ENCODE measurements at places on chromosomes 2 and 18. TPM values are rescaled to one million over a fixed set of nuclear protein-coding genes. Genes with fewer than 3 reads are reported as not detected.
A peak's percentile ranks its signal among the peaks of the same experiment; 100 is the strongest.

DNA sequence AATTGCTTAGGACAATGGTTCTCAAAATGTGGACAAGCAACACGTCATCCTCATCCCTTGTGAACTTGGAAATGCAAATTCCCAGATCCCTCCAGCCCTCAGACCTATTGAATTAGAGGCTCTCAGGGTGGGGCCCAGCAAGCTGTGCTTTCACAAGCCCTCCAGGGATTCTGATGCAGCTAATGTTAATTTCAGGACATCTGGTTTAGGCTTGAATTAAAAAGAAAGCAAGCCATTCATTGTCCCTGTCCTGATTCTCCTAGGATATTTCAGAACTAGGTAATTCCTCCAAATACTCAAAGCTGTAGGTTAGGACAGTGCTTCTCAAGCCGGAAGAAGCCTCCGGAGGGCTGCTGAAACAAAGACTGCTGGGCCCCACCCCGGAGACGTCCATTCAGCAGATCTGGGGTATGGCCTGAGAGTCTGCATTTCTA, 26.0 kb upstream of the GLI2 start:
- no peak for DNase-seq
- H3K4me3 ChIP-seq, result no peak overlapping the region
- no peak overlapping the region for H3K27ac ChIP-seq
- no peaks in the 10 kb centered on the region for H3K4me1 ChIP-seq
- H3K36me3 ChIP-seq, result no peaks in the 10 kb centered on the region

DNA sequence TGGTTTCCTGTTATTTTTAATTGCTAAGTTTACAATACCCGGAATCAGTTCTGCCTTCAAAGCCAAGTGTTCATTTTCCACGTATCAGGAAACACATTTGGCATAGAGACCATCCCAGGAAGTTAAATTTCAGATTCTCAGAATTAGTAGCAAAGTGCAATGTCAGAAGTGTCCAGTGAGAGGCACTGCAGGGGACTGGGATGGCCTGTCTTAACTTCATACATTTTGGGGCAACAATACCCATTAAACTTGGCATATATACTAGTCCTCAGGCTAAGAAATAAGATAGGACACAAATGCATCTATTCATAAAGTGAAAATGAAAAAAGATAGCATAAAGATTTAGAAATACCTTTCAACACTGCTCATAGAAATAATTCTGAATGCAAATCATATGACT, 1.5 kb upstream of the IL1RL2 start:
- H3K36me3 ChIP-seq, result no peaks in the 10 kb centered on the region
- H3K27me3 ChIP-seq, result no peaks in the 10 kb centered on the region
- H3K27ac ChIP-seq, result no peak overlapping the region

GRCh38 chr2:98504381-98505109, 59.9 kb downstream of the INPP4A start:
- H3K27ac ChIP-seq, result no peak overlapping the region
- peak; percentile 59 for DNase-seq
- peaks cover 32% of the 10 kb centered on the region for H3K4me1 ChIP-seq
- no peak overlapping the region for H3K4me3 ChIP-seq
- no peaks in the 10 kb centered on the region for H3K36me3 ChIP-seq

DNA sequence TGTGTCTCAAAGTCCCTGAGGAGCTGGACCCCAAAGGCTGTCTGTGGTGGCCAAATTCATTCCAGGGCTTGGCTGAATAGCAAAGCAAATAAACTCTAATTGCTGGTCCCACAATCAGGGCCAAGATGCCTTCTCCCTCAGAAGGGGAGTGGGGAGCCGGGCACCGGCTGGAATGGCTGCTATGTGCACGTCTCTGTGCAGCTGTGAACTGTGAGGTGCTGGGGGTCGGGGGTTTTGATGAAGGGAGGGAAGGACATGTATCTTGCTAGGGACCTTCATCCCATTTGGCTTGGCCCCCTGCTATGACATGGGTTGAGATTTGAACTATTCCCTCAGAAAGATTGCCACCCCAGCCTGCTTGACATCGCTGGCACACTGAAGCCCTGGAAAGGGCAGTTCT, 60.4 kb downstream of the CIB4 start:
- no peaks in the 10 kb centered on the region for H3K27me3 ChIP-seq
- no peaks in the 10 kb centered on the region for H3K4me1 ChIP-seq
- H3K36me3 ChIP-seq, result no peaks in the 10 kb centered on the region
- DNase-seq, result no peak
- no peak overlapping the region for H3K27ac ChIP-seq

The ASAP2 gene
- total RNA-seq, result 19.2 TPM

DNA sequence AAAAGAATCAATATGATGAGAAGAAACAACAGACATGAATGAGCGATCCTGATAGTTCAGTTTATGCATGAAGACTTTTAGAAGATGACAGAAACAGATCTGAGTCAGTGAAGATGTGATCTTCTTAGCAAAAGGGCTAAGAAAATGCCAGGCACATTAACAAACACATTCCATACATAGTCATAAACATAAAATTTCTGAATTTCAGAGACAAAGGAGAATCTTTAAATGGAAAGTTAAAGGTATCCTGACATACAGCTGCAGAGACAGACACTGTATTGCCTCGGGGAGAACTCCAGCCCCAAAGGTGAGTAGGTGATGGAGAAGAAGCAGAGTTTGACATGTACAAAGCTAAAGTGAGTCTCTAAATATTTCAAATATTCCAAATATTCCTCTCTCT, 40.6 kb upstream of the FN1 start:
- H3K4me3 ChIP-seq, result no peak overlapping the region
- no peak for DNase-seq

The ACVR1 gene
- 38.3 TPM for total RNA-seq

DNA sequence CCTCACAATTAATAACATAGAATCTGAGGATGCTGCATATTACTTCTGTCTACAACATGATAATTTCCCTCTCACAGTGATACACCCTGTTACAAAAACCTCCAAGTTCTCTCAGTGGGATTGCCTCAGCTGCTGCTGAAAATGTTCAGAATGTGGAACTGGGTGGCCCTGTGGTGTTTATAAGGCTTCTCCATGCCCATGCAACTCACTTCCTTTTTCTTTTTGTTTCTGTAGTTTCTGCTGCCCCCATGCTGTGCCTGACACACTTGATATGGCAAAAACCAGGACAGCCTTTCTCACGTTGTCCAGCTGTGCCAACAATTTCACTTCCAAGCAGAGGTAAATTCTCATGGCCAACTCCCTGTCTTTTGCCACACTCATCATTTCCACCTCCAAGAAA, 206.2 kb downstream of the RPIA start:
- H3K36me3 ChIP-seq, result no peaks in the 10 kb centered on the region
- no peak overlapping the region for H3K4me3 ChIP-seq
- no peaks in the 10 kb centered on the region for H3K4me1 ChIP-seq
- H3K27me3 ChIP-seq, result peaks cover 6% of the 10 kb centered on the region
- DNase-seq, result no peak

GRCh38 chr2:176461098-176461808, 192.0 kb downstream of the MTX2 start:
- H3K4me3 ChIP-seq, result no peak overlapping the region
- no peaks in the 10 kb centered on the region for H3K36me3 ChIP-seq
- no peak overlapping the region for H3K27ac ChIP-seq
- no peak for DNase-seq
- H3K27me3 ChIP-seq, result no peaks in the 10 kb centered on the region

The ELAC1 gene
- 5.5 TPM for total RNA-seq

The GALNT5 gene
- 15.9 TPM for total RNA-seq

GRCh38 chr18:78126536-78126935, 853.1 kb upstream of the SALL3 start:
- H3K4me3 ChIP-seq, result no peak overlapping the region
- no peaks in the 10 kb centered on the region for H3K4me1 ChIP-seq
- DNase-seq, result peak; percentile 42
- no peaks in the 10 kb centered on the region for H3K36me3 ChIP-seq
- H3K27me3 ChIP-seq, result no peaks in the 10 kb centered on the region
- H3K27ac ChIP-seq, result no peak overlapping the region

The CCL20 gene
- total RNA-seq, result 46.8 TPM

DNA sequence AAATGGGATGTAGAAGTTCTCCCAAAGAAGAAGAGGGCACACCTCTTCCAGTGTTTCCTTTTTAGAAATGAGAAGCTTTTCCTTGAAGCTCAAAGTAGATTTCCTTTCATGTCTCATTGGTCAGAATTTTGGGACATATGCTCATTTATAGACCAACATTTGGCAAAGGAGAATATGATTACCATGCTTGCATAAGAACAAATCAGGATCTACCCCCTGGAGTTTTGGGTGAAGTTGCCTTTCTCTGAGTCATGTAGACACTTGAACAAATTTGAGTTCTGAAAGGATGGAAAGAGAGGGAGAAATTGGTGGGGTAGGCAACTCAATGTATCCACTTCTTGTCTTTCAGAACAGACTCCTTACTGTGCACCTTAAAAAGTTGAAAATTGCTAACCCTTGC, 409.0 kb downstream of the SLC4A3 start:
- H3K4me1 ChIP-seq, result no peaks in the 10 kb centered on the region
- H3K27me3 ChIP-seq, result no peaks in the 10 kb centered on the region
- no peak for DNase-seq
- H3K4me3 ChIP-seq, result no peak overlapping the region
- no peaks in the 10 kb centered on the region for H3K36me3 ChIP-seq

GRCh38 chr2:102509749-102510148, 36.7 kb downstream of the SLC9A4 start:
- no peaks in the 10 kb centered on the region for H3K36me3 ChIP-seq
- no peaks in the 10 kb centered on the region for H3K27me3 ChIP-seq
- no peak overlapping the region for H3K27ac ChIP-seq
- H3K4me3 ChIP-seq, result no peak overlapping the region

GRCh38 chr18:35749701-35750100, 168.2 kb downstream of the GALNT1 start:
- H3K27ac ChIP-seq, result no peak overlapping the region
- no peak overlapping the region for H3K4me3 ChIP-seq
- no peaks in the 10 kb centered on the region for H3K36me3 ChIP-seq
- no peak for DNase-seq
- H3K4me1 ChIP-seq, result no peaks in the 10 kb centered on the region

The FTCDNL1 gene
- 1.3 TPM for total RNA-seq

The ITSN2 gene
- total RNA-seq, result 66.9 TPM

The MEX3C gene
- total RNA-seq, result 20.0 TPM

The SCN9A gene
- 46.4 TPM for total RNA-seq

DNA sequence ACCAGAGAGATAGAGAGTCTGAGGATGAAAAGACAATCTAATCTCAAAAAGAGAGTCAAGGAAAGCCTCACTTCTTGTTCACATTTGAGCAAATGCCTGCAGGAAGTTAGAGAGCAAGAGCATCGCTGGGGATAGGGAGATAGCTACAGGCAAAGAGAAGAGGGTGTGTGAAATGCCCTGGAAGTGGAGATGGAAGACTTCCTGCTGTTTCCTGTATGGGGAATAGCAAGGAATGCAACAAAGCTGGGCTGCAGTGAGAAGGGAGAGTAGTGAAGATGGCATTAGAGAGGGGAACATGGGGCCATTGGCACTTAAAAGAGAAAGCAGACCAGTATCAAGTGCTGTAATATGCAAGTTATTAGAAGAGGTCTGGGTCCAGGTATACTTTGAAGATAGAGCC, 488.6 kb downstream of the METTL4 start:
- H3K27ac ChIP-seq, result no peak overlapping the region
- H3K27me3 ChIP-seq, result no peaks in the 10 kb centered on the region
- no peak overlapping the region for H3K4me3 ChIP-seq
- H3K4me1 ChIP-seq, result no peaks in the 10 kb centered on the region
- no peaks in the 10 kb centered on the region for H3K36me3 ChIP-seq
- DNase-seq, result no peak

The SCYGR2 gene
- not detected for total RNA-seq

DNA sequence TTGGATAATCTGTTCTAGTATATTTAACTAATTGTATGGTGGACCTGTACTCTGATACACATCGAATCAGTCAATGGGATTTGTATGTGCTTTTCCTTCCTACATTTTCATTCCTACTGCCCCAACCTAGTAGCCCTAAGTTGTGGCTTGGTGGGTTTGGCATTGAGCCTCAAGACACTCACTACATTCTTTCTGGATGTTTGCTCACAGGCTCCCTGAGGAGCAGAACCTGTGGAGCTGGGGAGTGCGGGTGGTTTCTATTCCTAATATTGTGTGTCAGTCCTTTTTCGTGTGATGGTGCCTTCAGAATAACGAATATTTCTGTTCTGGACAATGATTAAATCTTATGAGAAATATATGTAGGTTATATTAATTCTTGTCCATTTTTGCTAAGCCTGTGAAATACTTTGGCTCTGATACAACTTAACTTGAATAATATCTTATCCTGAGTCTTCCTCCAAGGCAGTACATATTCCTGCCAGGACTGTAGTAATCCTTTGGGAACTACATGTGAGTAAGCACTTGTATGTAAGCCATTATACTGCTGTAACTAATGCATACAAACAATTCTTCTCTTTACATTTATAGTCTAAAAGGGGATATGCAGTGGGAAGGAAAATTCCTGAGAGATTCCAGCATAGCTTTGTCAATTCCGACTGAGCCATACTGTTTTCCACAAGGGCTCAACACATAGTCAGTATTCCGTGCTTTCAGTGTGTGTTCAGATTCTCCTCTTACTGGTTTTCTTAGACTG, 150.6 kb downstream of the AGPS start:
- H3K36me3 ChIP-seq, result peaks cover 2% of the 10 kb centered on the region
- H3K4me3 ChIP-seq, result no peak overlapping the region
- H3K27me3 ChIP-seq, result no peaks in the 10 kb centered on the region
- no peak for DNase-seq
- no peak overlapping the region for H3K27ac ChIP-seq
- peaks cover 1% of the 10 kb centered on the region for H3K4me1 ChIP-seq

The CREG2 gene
- not detected for total RNA-seq

DNA sequence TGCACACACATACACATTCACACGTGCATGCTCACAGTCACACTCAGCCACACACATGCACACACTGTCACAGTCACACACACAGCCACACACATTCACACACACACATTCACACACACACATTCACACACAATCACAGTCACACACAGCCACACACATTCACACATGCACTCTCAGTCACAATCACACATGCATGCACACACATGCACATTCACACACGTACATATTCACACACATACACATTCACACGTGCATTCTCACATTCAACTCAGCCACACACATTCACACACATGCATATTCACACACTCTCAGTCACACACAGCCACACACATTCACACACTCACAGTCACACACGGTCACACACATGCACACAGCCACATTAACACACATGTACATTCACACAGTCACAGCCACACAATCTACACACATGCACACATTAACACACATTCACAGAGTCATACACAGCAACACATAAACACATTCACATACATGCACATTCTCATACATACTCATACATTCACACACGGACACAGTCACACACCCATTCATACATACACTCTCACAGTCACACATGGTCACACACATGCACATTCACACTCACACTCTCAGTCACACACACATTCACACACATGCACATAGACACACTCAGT, 239.8 kb downstream of the EIPR1 start:
- H3K4me1 ChIP-seq, result no peaks in the 10 kb centered on the region
- no peak overlapping the region for H3K27ac ChIP-seq
- DNase-seq, result no peak
- no peak overlapping the region for H3K4me3 ChIP-seq
- H3K27me3 ChIP-seq, result no peaks in the 10 kb centered on the region
- H3K36me3 ChIP-seq, result no peaks in the 10 kb centered on the region

GRCh38 chr18:10928772-10929373, 220.5 kb downstream of the PIEZO2 start:
- peaks cover 1% of the 10 kb centered on the region for H3K4me1 ChIP-seq
- DNase-seq, result no peak
- no peak overlapping the region for H3K4me3 ChIP-seq
- no peaks in the 10 kb centered on the region for H3K27me3 ChIP-seq
- no peaks in the 10 kb centered on the region for H3K36me3 ChIP-seq

The CPLX4 gene
- total RNA-seq, result not detected

GRCh38 chr18:32769586-32770053, 3.2 kb downstream of the KLHL14 start:
- no peak for DNase-seq
- peaks cover 56% of the 10 kb centered on the region for H3K27me3 ChIP-seq
- H3K4me1 ChIP-seq, result no peaks in the 10 kb centered on the region
- H3K36me3 ChIP-seq, result no peaks in the 10 kb centered on the region
- peak overlapping the region; percentile 20 for H3K4me3 ChIP-seq
